ENCODE measurements at places on chromosomes 6 and 20.
A peak's percentile ranks its signal among the peaks of the same experiment; 100 is the strongest.

- peak; percentile 49 for DNase-seq
Measured at GRCh38 chr20:20207291-20207690, 155.0 kb downstream of the CFAP61 start.

- no peak for DNase-seq
Measured at GRCh38 chr20:4051413-4052138, 36.2 kb upstream of the RNF24 start.

GRCh38 chr20:48364055-48364454 is 463.7 kb downstream of the PREX1 start:
- no peak for DNase-seq

DNA sequence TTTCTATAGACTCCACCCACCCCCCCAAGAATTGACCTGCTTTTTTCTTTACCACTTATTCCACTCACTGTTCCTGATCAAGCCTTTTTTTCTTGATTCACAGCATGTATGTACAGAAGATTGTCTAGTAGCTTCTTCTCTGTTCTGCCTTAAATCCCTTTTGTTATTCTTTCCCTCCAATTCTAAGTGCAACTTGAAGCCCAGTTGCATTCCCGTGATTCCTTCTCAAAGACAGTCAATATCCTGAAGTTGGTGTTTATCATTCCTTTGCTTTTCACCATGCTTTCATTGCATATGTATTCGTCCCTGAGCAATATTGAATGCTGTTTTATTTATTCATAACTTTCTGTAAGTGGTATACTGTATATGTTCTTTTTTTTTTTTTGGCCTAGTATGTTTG is 21.0 kb downstream of the XRN2 start:
- peak; percentile 35 for DNase-seq

DNA sequence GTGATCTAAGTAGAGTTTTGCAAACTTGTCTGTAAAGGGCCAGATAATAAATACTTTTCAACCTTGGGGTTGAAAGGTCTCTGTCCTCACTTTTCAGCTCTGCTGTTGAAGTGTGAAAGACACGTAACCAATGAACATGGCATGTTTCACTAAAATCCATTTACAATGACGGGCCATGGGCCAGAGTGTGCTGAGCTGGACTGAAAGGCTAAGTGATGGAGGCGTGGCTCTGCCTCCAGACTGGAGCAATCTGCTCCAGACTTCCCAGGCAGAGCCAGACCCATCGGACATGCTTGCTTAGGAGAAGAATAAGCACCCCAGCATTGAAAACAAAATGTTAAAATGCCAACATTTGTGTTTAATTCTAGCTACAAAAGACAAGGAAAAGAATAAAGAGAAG is 41.4 kb downstream of the SCAND1 start:
- DNase-seq, result no peak

DNA sequence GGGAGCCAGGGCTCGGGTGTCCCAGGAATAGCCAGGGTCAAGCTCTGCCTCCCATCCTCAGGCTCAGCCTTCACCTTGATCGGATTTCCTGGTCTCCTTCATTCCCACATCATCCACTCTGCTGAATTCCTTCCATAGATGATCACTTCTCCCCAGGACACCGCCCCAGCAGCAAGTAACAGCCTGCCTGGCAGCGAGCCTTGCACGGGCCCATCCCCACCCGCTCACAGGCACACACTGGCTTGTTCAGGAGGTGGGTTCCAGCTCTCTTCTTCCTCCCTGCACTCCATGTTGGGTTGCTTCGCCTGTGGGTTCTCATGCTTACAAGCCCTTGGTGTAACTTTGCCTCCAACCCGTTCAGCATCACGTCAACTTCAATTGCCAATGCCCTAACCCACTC is 113.0 kb upstream of the IYD start:
- DNase-seq, result no peak

GRCh38 chr6:11098004-11098403 is 4.4 kb downstream of the SMIM13 start:
- no peak for DNase-seq

DNA sequence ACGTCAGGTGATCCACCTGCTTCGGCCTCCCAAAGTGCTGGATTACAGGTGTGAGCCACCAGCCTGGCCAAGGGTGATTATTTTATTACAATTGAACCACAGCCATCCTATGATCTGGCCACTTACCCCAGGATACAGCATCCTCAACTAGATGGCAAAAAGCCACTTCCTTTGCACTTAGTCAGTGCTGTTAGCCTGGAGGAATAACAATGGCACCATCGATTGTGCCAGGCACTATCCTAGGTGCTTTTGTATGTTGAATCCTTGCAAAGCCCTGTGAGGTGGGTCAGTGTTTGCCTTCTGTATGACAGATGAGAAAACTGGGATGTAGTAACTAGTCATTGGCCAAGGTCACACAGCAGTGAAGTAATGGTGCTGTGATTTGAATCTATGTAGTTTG is 11.2 kb upstream of the TTPAL start:
- no peak for DNase-seq

DNA sequence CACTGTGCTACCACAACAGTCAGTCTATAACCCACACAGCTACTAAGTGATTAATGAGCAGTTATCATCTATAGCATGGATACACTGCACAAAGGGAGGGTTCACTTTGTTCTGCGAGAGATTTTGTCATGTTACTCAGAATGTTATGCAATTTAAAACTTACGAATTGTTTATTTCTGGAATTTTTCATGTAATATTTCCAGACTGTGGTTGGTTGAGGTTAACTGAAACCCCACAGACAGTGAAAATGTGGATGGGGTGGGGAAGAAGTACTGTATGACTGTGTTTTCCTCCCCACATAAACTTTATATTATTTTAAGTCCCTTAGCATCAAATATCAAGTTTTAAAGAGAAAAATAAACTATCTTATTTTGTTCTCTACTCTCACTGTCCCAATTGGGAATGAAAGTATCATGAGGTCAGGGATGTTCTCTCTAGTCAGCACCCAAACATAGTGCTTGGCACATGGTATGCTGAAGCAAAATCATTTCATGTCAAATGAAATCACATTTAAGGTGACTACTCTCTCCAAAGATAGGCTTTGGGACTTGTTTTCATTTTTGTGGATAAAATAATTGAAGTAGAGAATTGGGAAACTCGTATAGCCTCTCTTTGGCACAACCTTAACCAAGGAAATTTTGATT is 25.4 kb downstream of the DOP1A start:
- DNase-seq, result no peak

GRCh38 chr20:16363506-16364319 is 209.5 kb downstream of the KIF16B start:
- DNase-seq, result no peak

GRCh38 chr6:124008000-124008987 is 204.6 kb downstream of the NKAIN2 start:
- DNase-seq, result peak; percentile 17

- peak; percentile 24 for DNase-seq
Measured at GRCh38 chr6:16496210-16496609, 257.8 kb downstream of the GMPR start.

GRCh38 chr6:2853769-2854395 is 12.2 kb upstream of the SERPINB1 start:
- DNase-seq, result peak; percentile 73

GRCh38 chr6:20440296-20440695 is 38.6 kb downstream of the E2F3 start:
- no peak for DNase-seq

DNA sequence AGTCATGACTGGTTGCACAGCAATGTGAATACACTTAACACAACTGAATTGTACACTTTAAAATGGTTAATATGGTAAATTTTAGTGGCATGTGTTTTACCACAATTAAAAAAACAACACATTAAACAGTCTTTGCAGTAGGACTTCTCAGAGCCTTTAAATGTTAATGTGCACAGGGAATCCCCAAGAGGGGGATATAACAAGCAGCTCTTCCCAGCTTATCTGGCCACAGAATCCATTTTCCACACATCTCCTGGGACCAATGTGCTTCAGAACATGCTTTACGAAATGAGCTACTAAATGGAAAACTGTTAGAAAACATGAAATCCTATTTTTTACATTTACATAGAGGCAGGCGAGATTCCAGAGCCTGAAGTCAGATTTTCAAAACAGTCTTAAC is 44.4 kb downstream of the FYN start:
- no peak for DNase-seq

DNA sequence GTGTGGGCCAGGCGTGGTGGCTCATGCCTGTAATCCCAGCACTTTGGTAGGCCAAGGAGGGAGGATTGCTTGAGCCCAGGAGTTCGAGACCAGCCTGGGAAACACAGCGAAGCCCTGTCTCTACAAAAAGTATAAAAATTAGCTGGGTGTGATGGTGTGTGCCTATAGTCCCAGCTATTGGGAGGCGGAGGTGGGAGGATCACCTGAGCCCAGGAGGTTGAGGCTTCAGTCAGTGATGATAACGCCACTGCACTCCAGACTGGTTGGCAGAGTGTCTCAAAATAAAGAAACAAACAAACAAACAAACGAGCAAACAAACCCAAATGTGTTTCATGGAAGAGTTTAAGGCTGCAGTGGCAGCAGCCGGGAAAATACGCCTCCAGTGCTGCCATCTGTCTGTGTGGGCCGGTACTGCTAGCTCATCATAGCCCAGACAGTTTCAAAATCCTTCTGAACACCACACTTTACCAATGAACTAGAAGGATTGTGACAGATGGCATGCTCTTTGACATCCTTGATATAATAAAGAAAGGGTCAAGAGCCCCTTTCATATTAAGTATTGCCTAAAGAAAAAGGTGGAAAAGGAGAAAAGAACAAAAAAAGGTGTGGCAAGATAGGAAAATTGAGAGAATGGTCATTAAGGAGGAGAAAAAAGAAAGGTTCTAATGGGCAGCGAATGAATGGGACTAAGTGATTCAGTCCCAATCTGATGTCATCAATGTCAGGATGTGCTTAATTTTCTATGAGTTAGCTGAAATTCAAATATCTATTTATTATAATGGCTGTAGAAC is 298.6 kb downstream of the SYNE1 start:
- peak; percentile 50 for DNase-seq

DNA sequence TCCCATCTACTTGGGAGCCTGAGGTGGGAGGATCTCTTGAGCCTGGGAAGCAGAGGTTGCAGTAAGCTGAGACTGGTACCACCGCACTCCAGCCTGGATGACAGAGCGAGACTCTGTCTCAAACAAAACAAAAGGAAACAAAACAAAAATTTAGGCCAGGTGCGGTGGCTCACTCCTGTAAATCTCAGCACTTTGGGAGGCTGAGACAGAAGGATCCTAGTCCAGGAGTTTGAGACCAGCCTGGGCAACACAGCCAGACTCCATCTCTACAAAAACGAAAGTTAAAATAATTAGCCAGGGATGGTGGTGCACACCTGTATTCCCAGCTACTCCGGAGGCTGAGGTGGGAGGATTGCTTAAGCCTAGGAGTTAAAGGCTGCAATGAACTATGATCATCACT is 183.2 kb upstream of the ZNF217 start:
- no peak for DNase-seq

DNA sequence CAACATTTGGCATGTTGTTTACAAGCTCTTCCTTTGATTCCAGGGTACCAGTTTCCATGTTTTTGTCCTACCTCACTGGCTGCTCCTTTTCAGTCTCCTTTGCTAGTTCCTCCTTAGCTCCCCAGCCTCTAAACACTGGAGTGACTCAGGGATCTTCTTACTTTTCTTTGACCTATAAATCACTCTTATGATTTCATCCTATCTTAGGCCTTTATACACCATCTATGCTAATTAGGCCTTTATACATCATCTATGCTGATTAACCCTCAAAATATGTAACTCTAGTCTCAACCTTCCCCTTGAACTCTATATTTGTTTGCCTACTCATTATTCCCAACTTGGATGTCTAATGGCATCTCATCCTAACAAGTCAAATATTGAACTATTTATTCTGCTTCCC is 9.5 kb downstream of the TMEM30A start:
- DNase-seq, result no peak

- DNase-seq, result no peak
Measured at GRCh38 chr6:41538556-41539182, 7.5 kb upstream of the FOXP4 start.

- no peak for DNase-seq
Measured at GRCh38 chr6:31266567-31267360, 5.1 kb downstream of the HLA-C start.

GRCh38 chr20:62409931-62410745 is 3.1 kb upstream of the CABLES2 start:
- DNase-seq, result peak; percentile 81

- peak; percentile 42 for DNase-seq
Measured at GRCh38 chr6:37954791-37955190, 135.3 kb downstream of the ZFAND3 start.

DNA sequence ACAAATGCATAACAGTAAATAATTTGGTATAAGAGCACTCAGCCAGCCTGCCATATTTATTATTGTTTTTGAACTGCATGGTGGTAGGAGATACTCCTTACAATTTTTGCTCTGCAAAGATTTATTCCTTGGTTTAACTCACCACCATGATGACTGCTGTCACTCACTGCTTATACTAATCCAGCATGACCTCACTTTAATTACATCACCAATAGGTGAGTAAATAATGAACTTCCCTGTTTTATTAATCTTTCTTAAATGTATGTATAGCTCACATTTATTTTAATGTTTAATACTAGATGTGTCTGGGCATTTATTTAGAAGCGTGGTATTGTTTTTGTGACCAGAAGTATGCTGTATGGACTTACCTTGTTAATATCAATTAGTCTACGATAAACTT is 12.8 kb upstream of the TP53TG5 start:
- DNase-seq, result no peak

- DNase-seq, result no peak
Measured at GRCh38 chr6:34993213-34993612, 104.2 kb downstream of the ANKS1A start.

DNA sequence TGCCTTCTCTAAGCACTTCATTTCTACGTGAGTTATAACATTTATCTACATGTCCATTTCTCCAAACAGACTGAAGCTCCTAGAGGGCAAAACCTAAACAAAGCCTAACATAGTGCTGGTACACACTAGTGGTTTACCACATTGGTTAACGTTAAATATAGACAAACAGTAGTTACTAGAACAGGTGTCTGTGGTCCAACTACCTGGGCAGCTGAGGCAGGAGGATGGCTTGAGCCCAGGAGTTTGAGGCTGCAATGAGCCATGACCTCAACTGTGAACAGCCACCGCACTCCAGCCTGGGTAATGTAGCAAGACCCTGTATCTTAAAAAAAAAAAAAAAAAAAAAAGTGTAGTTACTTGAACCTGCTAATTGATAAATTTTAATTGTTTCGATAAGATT is 26.5 kb downstream of the PTPRK start:
- no peak for DNase-seq
